ENCODE measurements at places on chromosomes 16 and 17.

- no peak for DNase-seq
These were observed 527 bp downstream of the TRAF4 start for GRCh38 chr17:28744104-28744971.

- no peak for DNase-seq
These were observed 1.9 kb upstream of the HBA2 start for GRCh38 chr16:170788-171187.

DNA sequence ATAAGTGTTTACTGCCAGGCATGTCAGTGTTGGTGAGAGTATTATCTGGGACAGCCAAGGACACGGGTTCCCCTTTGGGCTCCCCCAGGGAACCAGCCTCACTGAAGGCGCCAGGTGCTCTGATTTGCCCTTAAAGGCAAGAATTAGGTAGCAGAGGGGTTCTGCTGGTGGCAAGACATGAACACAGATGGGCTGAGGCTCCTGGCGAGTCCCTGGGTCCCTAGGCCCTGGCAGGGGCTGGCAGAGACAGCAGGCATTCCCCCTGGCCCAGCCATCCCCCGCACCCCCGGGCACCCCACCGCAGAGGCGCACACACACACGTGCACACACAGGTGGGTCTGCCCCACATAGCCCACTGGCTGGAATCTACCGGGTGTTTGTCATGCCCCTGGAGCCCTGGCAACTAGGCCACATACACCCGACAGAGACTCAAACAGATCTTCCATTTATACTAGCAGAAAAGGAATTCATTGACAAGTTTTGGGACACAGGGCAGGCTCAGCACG, 153.3 kb downstream of the C16orf78 start:
- no peak for DNase-seq

- DNase-seq = no peak
These were observed 5.8 kb upstream of the CBX4 start for GRCh38 chr17:79844869-79845600.

All from ascending aorta (tissue), 2 donors.